NCI-H1930 (cell line): ENCODE measurements at places on chromosomes 13 and 19.

- no peak for DNase-seq
These were observed 51.8 kb upstream of the GPI start for GRCh38 chr19:34313188-34313587.

GRCh38 chr19:362683-363082 is 18.1 kb upstream of the MIER2 start:
- no peak for DNase-seq

DNA sequence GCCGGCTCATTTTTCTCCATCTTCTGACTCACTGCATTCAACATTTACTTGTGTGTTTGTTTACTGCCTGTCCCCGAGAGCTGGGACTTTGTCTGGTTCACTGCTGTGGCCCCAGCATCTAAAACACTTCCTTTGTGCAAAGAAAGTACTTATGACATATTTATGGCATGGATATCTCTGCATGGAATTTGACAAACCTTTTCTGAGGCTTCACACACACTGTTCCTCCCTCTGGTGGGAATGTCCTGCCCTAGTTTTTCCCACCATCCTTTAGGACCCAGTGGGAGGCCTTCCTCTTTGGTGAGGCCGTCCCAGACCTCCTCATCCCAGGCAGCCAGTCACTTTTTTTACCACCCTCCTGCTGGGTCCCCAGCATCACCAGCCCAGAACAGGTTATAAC is 1.4 kb upstream of the SRRM5 start:
- DNase-seq = no peak

- no peak for DNase-seq
These were observed 25.9 kb downstream of the COMP start for GRCh38 chr19:18765224-18765623.

DNA sequence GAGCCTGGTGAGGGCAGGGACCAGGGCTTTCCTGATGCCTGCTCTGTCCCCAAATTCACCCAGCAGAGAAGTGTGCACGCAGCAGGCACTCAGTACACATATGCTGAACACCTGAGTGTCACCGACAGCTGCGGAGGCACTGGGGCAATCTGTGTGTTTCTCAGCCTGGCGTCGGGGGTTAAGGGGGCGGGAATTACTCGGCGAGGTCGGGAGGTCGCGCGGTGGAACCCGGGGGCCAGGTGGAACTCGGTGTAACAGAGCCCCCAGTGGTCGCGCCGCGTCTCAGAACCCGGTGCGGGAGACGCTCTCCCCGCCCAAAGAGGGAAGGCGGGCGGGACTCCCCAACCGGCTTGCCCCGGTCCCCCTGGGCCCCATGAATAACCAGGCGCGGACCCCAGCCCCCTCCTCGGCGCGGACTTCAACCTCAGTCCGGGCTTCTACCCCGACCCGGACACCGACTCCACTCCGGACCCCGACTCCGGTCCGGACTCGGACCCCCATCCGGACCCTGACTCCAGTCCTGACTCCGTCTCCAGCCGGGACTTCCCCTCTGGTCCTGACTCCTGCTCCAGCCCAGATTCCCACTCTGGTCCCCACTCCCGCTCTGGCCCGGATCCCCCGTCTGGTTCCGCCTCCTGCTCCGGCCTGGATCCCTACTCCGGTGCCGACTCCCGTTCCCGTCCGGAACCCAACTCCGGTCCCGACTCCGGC is at the start of gene SELENOV:
SELENOV (plus strand) TSS at position 300 of the 711 bp plus-strand sequence; CDS start at position 374, 74 bp downstream.
- DNase-seq = peak; percentile 66

- DNase-seq = no peak
These were observed 501.3 kb upstream of the ARGLU1 start for GRCh38 chr13:107069108-107069776.
